ENCODE measurements at places on chromosomes 11 and 22. TPM values are rescaled to one million over a fixed set of nuclear protein-coding genes. Genes with fewer than 3 reads are reported as not detected.

- no peak for DNase-seq
These were observed 1376.0 kb downstream of the TBC1D22A start for GRCh38 chr22:48138427-48138826.

The MYO18B gene
- 0.19 TPM for total RNA-seq

The UBQLNL gene
- total RNA-seq, result 0.16 TPM

DNA sequence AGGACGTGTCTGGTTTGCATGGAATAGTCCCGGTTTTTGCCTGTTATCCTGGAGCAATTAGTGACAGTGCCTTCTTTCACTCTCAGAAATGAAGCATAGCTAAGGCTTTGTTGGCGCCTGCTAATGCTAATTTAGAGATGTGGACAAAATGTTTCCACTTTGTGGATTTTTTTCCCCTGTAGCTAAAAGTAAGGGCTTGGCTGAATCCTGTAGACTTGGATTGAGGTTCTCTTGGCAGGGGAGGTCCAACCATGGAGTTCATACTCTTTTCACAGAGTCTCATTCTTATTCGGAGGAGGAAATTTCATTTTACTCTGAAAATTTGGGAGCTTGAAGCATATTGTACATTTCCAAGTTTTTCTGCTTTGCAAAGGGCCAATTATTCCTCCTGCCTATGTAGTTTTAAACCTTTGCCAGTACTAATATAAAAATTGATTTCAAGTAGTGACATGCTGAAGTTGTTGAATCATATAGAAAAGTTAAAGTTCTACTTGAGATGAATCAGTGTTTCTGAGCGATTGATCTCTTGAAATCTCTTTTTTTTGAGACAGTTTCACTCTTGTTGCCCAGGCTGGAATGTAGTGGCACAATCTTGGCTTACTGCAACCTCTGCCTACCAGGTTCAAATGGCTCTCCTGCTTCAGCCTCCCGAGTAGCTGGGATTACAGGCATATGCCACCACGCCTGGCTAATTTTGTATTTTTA is 20.0 kb downstream of the PPFIA1 start:
- no peak for DNase-seq

- no peak for DNase-seq
These were observed 1005.1 kb downstream of the BRD1 start for GRCh38 chr22:48822278-48823233.

DNA sequence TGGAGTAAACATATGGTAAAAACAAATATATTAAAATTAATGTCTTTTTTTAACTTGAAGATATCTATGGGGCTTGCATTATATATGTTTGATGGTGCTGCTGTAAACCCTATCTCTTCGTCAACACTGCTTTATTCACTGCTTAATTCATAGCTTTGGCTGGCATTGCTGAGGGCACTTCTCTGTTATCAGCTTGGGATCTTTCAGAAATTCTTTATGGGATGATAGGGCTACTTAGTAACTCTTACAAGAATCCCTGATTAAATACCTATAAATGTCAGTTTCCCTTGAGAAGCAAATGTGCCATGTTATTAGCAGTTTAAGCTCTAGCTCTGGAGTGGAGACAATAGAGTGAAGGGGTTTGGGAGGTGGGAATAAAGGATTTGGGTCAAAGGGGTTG is 112.3 kb downstream of the SWAP70 start:
- no peak for DNase-seq

DNA sequence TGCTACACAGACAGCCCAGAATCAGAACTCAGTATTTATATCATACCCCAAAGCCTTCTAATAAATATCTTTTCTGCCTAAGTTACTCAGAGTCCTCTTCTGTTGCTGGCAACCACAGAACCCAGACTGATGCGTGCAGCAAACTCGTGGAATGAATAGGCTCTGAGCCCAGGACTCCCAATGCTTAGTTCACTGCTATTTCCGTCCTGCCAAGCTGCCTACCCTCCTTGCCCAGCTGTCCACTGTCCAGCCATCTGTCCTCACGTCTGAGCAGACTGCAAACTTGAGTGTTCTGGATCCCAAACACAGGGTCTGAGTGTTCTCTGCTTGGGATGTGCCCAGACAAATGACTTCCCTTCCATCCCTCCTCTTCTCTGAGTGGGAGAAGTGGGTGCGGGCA is 19.4 kb downstream of the PTPN5 start:
- no peak for DNase-seq

- DNase-seq, result no peak
These were observed 73.7 kb upstream of the PLET1 start for GRCh38 chr11:112334381-112334780.

The TNNI2 gene
- 0.60 TPM for total RNA-seq

DNA sequence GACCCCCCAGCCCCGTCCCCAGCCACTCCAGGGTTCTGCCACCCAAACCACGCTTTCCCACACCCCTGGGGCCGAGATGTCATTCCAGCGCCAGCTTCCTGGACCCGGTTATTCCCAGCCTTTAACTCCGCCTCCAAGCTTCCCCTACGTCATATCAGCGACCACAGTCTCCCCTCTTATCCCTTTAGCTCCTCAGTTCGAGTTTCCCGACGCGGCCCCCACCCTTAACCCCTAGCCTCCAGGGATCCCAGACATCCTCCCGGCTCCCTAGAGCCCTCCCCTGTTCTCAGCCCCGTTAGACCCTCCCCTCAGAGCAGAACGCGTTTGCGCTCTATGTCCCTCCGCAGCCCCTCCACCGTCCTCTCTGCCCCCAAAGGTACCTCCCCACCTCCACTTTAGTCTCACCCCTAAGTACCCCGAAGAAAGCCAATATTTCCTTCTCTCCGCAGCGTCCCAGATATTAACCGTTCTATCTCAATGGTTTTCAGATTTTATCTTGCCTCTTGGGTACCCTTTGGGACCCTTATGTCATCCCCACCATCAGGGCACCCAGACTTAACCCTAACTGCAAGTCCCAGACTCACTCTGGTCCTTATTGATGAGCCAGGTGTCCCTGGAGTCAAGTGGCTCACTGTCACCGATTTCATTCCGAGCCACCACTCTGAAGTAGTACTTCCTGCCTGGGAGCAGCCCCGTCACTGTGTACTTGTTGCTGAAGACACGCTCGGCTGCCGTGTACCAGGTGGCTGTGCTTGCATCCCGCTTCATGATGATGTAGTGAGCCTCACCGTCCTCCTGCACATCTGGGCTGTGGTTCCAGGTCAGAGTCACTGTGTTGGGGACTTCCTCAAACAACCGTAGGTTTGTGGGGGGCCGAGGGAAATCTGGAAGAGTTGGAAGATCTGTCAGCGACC is 8.0 kb downstream of the TMEM86A start:
- peak; percentile 57 for DNase-seq
